ENCODE measurements at places on chromosomes 16 and 17.

GRCh38 chr17:53627511-53627910 is 195.2 kb upstream of the KIF2B start:
- DNase-seq: no peak

DNA sequence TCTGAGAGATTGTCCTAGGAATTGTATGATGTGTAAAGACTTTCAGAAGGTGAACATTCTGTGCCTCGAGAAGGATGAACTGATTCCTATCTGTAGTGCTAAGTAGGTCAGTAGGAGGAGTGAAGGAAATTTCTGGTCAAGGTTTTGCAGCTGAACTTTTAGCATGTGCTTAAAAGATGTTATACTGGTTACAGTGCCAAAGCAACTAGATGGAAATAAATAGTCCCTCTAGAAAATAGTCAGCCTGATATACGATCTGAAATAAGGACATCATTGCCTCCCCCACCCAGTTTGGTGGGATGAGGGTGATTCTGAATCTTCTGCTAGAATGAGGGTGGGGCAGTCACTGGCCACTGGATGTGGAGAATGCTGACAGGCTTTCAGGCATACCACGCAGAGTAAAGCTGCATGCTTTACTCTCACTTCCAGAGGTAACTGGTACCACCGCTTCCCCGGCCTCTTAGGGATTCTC is 57.2 kb upstream of the VPS4A start:
- peak; percentile 8 for DNase-seq

- DNase-seq: no peak
Observed at GRCh38 chr17:75639771-75640555, 6.7 kb downstream of the SMIM5 start.

DNA sequence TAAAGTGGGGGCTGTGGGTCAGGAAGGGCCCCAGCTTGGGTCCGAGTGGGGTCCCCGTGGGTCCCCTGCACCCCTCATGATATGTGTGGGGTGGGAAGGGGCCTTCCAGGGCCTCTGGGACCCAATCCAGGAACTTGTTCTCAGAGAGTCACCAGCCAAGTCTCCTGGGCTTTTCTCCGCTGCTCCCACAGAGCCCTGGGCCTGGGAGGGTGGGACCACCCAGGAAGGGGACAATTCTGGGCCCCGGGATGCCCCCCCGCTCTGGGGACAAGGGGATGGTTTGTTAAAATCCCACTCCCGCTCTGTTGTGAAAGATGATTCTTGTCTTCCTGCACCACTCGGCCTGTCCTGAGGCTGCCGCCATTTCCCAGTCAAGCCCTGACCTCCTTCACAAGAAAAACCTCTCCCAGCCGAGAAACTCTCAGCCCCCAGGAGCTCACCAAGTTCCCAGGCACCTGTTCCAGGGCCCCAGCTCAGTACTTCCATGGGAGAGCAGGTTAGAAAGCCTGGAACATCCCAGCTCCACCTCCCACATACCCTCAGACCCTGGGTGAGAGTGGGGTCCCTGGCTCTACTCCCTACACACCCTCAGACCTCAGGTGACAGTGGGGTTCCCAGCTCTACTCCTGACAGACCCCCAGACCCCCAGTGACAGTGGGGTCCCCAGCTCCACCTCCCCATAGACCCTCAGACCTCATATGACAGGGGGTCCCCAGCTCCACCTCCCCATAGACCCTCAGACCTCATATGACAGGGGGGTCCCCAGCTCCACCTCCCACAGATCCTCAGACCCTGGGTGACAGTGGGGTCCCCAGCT is 75.1 kb downstream of the METRNL start:
- no peak for DNase-seq

- no peak for DNase-seq
Observed at GRCh38 chr17:7688808-7689316, 585 bp downstream of the WRAP53 start.

- DNase-seq: no peak
Observed at GRCh38 chr17:47852113-47852949, 1.4 kb upstream of the SP6 start.

GRCh38 chr17:42323268-42323773 is 35.0 kb downstream of the STAT5A start:
- DNase-seq: no peak

DNA sequence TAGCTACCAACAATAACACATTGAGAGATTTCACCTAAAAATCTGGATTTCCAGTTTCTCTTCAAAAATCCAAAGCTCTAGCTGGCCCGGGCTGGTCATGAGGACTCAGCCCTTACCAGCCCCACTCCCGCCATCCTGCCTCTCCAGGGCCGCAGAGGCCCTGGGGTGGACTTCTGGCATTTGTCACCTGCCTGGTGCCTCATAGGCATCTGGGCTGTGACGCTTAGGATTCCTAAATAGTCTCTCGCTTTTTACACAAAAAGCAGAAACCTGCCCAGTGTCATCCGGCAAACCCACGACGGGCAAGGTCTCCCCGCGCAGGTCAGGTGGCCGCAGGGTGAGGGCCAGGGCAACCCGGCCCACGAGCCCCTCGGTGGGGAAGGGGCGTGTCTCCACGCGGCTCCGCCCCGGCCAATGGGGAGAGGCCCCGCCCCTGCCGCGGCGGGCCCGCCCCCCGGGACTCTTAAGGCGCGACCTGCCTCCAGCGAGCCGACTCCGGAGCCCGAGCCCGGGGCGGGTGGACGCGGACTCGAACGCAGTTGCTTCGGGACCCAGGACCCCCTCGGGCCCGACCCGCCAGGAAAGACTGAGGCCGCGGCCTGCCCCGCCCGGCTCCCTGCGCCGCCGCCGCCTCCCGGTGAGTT is at the start of gene VASN:
Gene VASN (plus strand): TSS at position 492 of the 644 bp plus-strand sequence. CDS start 9,030 bp downstream, outside the sequence.
- peak; percentile 74 for DNase-seq

DNA sequence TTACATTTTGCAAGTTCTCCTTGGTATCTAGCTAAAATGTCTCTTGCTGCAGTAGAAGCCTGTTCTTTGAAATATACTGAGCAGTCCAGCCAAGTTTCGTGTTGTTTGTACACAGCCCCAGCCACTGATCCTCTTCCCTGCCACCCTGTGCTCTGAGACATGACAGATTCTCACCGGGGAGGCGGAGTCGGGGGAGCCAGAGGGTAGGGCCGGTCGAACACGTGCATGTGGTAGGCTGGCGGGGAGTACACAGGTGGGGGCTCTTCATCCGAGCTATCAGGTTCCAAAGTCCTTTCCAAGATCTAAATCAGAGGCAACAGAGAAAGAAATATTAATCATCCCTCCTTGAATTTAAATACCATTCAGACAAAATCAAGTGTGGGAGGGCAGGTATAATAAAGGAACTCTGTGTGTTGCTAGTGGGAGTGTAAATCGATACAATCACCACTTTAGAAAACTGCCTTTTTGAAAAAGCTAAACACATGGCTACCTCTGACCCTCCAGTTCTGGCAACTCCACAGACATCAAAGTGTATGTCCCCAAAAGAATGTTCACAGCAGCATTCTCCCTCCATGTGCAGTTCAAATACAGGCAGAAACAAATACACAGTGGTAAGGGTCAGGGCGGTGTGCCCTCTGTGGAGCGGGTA is 29.7 kb upstream of the MRPS23 start:
- no peak for DNase-seq

DNA sequence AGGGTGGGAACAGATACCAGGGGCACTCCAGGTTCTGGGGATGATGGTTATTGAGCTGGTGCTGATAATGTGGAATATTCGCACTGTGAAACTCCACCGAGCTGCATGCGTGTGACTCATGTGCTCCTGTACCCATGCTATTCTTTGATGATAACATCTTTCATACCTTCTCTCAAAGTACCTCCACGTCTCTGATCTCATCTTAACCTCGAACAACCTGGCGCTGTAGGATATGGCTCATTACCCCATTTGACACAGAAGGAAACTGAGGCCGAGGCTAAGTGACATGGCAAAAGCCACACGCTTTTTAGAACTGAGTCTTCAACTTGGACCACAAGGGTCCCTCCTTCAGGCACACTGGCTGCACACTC is 30.2 kb upstream of the MRPS23 start:
- DNase-seq: no peak

- no peak for DNase-seq
Observed at GRCh38 chr16:89944773-89945172, 3.8 kb upstream of the DEF8 start.

- DNase-seq: no peak
Observed at GRCh38 chr17:47999582-47999981, 28.7 kb downstream of the CDK5RAP3 start.

DNA sequence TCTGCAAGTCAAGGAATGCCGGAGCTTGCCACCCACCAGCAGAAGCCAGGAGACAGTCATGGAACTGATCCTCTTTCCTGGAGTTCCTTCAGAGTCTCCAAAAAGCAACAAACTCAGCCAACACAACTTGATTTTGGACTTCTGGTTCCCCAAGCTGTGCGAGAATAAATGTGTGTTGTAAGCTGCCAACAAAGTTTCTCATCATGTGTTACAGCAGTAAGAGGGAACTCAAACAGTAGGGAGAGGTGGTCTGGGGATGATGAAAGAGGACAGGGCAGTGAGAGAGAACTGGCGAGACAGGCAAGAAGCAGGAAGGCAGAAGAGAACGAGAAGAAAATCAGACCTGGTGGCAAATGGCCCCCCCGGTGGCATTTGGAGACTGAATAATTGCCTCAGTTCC is 204.9 kb downstream of the MAF start:
- no peak for DNase-seq
